ENCODE measurements at places on chromosomes 16 and 17.

DNA sequence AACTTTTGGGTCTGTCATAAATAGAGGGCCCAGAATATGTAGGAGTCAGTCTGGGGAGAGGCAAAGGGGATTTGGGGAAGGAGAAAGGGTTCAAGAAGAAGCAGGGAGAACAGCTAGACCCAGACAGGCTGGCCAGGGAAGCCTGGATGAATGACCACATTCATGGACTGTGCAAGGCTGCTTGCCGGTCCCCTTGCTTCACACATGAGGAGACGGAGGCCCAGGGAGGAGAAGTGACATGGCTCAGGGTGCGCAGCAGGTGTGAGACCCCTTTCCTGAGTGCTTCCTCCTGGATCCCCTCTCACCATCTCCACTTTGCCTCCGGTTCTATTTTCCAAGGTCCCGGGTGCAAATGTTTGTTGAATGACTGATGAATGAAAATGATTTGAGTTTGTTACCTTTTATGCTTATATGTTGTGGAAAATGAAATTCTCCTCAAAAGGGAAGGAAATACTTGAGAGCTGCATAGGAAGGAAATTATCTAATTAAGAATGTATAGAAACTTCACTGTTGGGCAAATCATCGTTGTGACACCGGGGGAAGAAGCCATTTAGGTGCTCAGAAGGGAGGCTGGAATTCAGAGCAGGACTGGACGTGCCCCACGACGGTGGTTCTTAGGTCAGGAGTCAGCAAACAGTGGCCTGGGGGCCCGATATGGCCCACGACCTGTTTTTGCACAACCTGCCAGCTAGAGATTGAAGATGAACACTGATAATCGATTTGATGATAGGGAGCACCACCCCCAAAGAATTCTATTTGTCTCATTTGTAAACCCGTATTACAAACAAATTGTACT, 559 bp downstream of the ITGAM start:
- DNase-seq = no peak

GRCh38 chr16:2437032-2437790, 8.0 kb downstream of the CCNF start:
- DNase-seq = no peak

- no peak for DNase-seq
Observed at GRCh38 chr17:67208232-67208631, 36.8 kb downstream of the HELZ start.

GRCh38 chr17:83144421-83145357, 65.3 kb downstream of the METRNL start:
- DNase-seq = no peak

GRCh38 chr17:82722341-82723013, 6.0 kb downstream of the FN3KRP start:
- DNase-seq = no peak

- DNase-seq = no peak
Observed at GRCh38 chr17:67659028-67659427, 58.7 kb upstream of the NOL11 start.

GRCh38 chr17:7563115-7563869, 1.6 kb downstream of the SENP3 start:
- no peak for DNase-seq

DNA sequence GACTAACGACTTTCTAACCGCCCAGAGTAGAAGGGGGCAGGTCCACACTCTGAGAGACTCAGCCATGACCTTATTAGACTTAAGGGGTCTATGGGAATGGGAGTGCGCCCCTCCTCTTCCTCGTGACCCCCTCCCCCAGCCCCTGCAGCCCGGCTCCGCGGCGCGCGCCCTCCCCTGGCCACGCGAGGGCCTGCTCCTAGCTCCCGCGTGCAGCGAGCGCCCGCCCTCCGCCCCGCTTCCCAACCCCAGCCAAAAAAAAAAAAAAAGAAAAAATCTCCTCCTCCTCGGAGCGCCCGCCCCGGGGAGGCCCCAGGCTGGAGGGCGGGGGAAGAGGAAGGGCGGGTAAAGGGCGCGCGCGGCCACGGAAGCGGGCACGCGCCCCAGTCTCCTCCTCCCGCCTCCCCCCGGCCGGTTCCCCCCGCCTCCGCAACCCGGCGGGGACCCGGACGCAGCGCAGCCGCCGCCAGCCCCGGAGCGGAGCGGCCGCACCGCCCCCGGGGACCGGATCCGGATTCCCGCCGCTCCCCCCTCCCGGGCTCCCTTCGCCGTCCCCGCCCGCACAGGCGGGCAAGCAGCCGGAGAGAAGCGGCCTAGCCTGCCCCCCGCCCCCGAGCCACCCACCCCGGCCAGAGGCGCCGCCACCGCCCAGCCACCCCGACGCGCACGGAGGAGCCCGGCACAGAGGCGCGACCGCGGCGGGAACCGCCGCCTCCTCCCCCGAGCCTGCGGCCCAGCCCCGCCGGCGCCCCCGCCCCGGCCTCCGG, 949 bp downstream of the UBTF start:
- peak; percentile 90 for DNase-seq

GRCh38 chr16:70660672-70661350, 14.5 kb downstream of the IL34 start:
- DNase-seq = no peak
